ENCODE measurements at places on chromosomes 5 and 9.

- DNase-seq = no peak
Measured at GRCh38 chr5:1852324-1852947, 30.3 kb downstream of the IRX4 start.

DNA sequence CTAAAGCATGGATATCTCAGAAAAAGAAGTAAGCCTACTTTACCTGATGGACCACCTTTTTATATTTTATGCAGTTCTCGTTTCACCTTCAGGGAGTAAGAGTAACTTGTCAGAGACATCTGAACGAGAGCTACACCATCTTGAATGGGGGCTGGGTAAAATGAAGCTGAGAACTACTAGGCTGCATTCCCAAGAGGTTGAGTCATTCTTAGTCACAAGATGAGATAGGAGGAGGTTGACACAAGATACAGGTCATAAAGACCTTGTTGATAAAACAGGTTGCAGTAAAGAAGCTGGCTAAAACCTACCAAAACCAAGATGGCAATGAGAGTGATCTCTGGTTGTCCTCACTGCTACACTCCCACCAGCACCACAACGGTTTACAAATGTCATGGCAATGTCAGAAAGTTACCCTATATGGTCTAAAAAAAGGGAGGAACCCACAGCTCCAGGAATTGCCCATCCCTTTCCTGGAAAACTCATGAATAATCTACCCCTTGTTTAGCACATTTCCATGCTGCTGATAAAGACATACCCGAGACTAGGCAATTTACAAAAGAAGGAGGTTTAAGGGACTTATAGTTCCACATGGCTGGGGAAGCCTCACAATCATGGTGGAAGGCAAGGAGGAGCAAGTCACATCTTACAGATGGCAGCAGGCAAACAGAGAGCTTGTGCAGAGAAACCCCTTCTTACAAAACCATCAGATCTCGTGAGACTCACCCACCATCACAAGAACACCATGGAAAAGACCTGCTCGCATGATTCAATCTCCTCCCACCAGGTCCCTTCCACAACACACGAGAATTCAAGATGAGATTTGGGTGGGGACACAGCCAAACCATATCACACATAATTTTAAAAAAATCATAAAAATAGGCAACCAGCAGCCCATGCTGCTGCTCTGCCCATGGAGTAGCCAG is 62.5 kb downstream of the GIN1 start:
- no peak for DNase-seq

DNA sequence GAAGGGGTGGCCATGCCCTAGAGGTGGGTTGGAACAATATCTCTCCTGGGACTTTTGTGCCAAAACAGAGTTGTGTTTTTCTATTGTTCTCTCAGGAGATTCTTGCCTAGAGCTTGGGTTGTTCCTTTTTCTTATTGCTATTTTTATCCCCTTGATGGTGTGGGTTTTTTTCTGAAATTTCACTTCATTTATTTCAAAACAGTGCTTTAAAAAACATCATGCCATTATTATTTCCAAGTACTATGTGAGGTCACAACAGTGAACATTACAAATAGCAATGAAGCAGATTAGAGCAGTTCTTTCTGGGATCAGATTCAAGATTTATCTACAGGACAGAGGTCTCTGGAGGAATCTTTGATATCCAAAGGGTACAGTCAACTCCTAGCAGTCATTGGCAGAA is 76.6 kb downstream of the ACTBL2 start:
- no peak for DNase-seq

- no peak for DNase-seq
Measured at GRCh38 chr5:101574017-101574416, 670.9 kb upstream of the ST8SIA4 start.

- DNase-seq = no peak
Measured at GRCh38 chr5:93594591-93595419, 11.8 kb downstream of the NR2F1 start.

GRCh38 chr5:57341380-57341979 is 141.1 kb downstream of the ACTBL2 start:
- no peak for DNase-seq

GRCh38 chr9:80875947-80876346 is 813.4 kb downstream of the TLE1 start:
- DNase-seq = no peak

DNA sequence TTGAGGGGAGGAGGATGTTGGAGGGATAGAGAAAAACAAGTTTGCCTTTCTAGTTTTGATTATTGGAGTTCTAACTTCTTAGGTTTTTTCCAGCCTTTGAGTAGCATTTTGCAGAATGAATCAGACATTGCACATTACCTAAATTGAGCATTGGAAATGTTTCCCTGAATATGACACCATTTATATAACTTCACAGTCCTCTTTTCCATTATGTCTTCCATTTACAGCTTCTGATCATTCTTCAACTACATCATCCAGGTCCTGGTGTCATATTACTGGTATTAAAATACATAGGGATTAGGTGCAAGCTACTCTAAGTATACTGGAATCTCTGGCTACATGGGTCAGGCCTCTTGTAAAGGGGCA is 286.1 kb downstream of the ARHGAP26 start:
- no peak for DNase-seq

DNA sequence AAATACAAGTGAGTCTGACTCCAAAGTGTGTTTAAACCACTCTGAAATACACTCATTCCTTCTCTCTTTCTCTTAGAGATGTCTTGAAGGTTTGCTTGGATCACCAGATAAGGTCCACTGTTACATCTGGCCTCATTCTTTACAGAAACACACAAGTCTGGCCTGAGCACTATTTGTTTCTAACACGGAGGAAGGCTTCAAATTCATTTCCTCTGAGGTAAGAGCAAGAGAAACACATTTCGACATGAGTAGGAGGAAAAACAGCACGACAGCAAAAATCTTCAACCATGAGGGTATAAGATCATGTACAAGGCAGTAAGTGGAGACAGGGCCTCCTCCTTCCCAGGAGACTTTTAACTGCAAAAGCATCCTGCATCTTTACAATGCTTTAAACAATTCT is 8.0 kb downstream of the SIL1 start:
- no peak for DNase-seq

DNA sequence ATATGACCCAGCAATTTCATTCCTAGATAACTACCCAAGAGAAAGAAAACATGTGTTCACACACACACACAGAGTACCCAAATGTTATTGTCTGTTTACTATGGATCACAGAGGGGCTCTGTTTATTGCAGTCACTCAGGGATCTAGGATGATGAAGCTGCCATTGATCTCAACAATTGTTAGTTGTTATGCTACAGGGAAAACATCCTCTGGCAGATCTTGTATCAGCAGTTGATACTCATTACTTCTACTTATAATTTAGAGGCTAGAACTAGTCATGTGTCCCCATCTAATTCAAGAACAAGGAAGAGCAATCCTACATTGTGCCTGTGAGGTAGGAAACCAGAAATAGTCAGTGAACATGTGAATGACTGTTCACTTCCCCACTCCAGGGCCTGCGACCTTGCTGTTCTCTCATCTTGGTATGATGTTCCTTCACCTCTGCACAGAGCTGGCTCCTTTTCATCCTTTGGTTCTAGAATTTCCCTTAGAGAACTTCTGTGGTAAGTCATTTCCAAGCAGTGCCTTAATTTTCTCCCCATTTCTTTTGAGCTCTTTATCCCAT is 30.3 kb downstream of the NMUR2 start:
- DNase-seq = no peak

DNA sequence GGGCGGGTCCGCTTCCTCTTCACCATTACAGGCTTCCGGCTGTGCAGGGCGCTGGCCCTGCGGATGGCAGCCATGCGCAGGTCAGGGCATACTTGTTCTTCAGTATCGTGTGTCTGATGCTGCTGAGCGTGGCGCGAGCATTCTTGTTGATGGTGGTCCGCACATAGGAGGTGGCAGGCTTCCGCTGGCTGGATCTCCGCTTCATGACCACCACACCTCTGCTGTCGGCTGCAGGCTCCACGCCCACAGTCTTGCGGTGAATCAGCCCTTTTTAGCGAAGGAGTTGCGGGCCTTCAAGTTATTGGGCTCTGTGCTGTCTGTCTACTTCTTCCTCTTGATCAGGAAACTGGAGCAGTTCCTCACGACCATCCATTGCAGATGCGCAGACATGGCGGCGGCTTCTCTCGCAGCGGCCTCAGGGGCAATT is 62.4 kb upstream of the ZNF608 start:
- no peak for DNase-seq

GRCh38 chr9:16405421-16405820 is 465.0 kb downstream of the BNC2 start:
- DNase-seq = no peak

GRCh38 chr5:69046375-69046957 is 47.3 kb upstream of the SLC30A5 start:
- DNase-seq = no peak

GRCh38 chr9:2758162-2758897 is 41.0 kb downstream of the KCNV2 start:
- no peak for DNase-seq

DNA sequence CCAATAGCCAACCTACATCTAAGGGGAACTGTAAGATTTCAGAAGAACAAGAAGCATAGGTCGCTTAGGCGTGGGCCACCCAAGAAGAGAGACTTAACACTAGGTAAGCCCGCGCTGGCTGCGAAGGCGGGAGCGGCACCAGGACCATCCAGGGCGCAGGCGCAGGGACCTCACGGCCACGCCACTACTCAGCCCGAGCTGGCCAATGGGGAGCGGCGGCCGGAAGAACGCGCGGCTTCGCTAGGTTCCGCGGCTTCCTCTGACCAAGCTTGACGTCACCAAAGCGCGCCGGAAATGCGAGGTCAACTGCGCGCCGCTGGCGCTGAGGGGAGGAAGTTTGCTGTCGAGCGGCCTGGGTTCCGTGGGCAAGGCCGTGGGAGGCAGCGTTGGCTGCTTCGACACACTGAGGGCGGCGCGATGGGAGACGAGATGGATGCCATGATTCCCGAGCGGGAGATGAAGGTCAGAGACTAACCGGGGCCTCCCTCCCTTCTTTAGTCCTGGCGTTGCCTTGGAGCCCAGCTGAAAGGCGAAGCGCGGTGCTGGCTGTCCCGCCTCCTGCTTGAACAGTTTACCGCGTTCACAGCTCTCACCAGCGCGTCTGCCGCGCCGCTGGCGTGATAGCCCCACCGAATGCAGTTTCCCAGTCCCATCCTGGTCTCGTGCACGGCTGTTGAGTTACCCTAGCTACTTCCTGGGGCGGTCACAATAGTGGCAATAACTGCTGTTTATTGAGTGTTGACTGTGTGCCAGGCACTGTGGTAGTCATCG is at the start of gene NUP214:
NUP214 (plus strand) TSS at position 299 of the 771 bp plus-strand sequence; CDS start at position 418, 119 bp downstream.
- peak; percentile 99 for DNase-seq

GRCh38 chr5:369151-369868 is 47.8 kb downstream of the AHRR start:
- no peak for DNase-seq

- DNase-seq = no peak
Measured at GRCh38 chr5:17172791-17173190, 44.6 kb upstream of the BASP1 start.

GRCh38 chr5:135030956-135031812 is 2.8 kb downstream of the PITX1 start:
- DNase-seq = no peak
